Right hindlimb (tissue), 1 donor: ENCODE measurements at places on chromosomes 2 and 18.

- no peak for DNase-seq
Measured at GRCh38 chr2:62660087-62660486, 45.4 kb upstream of the EHBP1 start.

DNA sequence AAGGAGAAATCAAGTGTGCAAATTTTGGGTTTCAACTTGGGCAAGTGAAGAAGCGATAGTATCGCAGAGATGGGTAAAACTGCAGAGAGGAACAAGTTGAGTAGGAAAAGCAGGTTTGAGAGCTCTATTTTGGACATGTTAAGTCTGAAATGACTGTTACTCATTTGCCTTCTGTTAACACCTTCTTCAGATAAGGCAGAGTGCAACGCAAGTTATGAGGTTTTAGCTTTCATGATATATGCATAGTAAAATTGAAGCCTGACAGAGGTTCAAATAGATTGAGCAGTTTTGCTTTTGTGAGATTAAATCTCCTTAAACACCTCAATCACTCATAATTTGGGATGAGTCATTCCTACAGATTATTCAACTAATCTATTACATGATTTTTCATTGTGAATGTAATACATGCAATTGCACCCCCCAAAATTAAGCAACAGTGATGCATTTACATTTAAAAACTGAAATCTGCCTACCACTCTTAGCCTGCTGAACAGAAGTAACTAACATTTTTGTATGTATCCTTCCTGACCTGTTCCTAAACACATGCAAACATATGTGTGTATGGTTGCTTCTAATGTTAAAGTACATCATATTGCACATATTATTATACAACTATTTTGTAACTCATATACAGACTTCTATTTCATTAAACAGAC is 575.4 kb downstream of the ARHGAP15 start:
- DNase-seq: no peak

DNA sequence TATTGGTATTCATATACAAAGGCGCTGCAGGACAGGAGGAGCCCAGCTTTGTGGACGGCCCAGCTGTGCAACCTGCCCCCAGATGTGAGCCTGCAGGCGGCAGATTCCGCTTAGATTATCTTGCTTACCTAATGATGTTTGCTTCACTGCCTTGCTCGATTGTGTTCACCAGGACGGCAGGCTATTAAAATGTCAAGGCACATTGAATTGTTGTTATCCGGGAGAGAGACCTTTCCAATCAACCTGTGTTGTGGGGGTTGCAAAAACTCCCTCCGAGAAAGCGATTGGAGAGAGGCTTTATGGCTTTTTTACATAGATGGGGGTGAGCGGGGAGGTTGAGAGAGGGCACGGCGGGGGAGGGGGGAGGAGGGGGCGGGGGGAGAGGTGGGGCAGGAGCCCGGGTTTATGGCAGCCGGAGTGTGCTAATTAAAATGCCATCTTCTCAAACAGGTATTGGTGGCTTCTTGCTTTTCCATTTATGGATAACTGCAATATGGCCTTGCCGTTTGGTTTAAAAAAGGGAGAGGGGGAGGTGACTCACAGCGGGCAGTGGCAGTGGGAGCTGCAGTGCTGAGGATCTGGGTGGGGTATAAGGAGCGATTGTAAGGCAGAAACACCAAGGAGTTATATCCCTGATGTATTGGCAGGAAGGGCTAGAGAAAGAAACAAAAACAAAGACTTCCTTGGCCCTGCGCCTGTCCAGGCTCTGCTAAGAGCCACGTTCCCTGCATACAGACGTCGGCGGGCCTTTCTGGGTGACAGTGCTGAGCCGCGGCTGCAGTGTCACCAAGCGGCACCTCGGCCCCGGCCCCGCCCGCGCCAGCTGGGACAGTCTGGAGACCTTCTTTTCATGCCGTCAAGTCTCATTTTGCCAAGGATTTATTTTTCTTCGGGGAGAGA is 97.2 kb downstream of the INSIG2 start:
- peak; percentile 69 for DNase-seq

DNA sequence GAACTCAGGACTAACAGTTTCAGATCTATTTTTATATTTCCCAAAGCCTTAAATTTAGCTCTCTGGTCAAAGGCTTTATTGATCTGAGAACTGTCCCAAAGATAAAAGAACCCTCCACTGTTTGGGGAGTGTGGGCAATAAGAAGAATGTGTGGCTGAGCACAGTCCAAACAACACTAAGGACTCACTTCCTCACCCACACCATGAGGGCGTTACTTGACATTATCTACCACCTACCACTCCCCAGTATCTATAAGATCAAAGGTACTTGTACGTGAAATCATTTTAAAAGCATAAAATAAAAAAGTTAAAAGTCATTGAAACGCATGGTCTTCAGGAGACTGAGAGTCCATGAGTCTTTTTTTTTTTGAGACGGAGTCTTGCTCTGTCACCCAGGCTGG is 54.6 kb upstream of the NFU1 start:
- DNase-seq: no peak

- DNase-seq: no peak
Measured at GRCh38 chr2:91974401-91975129, 2896.7 kb upstream of the TEKT4 start.

GRCh38 chr18:70220628-70221027 is 15.1 kb upstream of the RTTN start:
- no peak for DNase-seq

- no peak for DNase-seq
Measured at GRCh38 chr18:8153887-8154583, 455.2 kb upstream of the RAB12 start.

DNA sequence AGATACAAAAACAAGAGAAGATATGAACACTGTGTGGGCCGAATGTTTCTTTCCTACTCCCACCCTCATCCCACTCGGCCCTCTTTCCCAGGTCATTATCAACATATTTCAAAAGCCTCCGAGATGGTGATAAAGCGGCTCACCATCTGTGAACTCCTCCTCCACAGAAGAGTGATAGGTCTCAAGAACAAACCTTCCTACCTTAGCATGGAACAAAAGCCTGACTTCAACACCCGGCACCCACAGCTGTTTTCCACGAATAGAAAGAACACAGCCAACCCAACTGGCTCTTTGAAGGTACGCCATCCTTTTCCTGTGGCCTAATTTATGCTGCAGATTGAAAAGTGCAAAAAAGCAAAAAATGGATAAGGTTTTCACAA is 28.8 kb downstream of the BCL2 start:
- no peak for DNase-seq

GRCh38 chr2:151905963-151906632 is 77.9 kb upstream of the ARL5A start:
- DNase-seq: no peak

GRCh38 chr2:152015552-152015951 is 83.3 kb downstream of the CACNB4 start:
- DNase-seq: peak; percentile 29

DNA sequence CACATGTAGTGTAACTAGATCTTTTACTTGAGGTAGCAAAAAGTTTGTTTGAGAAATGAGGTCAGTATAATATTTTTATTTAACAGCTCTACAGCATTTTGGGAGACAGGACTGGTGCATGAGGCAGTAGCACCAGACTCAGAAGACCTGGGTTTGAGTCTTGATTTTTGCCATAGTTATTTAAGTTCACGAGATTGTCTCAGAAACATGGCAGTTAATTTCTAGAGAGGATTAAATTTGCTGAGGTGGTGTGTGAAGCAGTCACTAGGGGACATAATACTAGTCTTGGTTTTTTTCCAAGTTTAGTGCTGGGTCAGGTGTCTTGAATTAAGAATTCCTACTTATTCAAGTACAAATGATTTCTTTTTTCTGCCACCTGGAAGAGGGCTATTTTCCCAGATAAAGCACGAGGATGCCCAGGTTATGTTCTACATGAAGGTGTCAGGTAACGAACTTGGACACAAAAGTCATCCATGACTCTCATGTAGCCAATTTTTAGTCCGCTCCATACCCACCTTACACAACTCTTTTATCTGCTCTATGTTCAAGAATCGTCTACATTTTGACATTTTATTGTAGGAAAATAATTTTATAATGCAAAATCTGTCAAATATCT is 1.4 kb downstream of the MARCHF7 start:
- no peak for DNase-seq

DNA sequence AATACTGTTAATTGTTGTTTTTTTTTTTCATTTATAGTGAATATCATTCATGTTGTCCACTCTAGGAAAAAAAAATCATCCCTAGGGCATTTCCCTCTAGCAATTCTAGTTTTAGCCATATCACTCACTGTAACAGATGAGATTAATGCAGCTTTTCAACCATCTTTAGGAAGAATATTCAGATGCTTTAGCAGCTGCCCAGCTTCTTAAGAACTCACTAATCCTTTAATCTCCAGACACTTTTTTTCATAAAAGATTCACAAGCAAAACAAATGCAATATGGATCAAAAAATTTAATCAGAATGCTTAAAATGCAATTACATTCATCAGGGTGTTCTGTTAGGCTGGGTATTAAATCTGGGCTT is 692.6 kb downstream of the ERBB4 start:
- no peak for DNase-seq

- no peak for DNase-seq
Measured at GRCh38 chr2:105396254-105397024, 2.4 kb downstream of the FHL2 start.

DNA sequence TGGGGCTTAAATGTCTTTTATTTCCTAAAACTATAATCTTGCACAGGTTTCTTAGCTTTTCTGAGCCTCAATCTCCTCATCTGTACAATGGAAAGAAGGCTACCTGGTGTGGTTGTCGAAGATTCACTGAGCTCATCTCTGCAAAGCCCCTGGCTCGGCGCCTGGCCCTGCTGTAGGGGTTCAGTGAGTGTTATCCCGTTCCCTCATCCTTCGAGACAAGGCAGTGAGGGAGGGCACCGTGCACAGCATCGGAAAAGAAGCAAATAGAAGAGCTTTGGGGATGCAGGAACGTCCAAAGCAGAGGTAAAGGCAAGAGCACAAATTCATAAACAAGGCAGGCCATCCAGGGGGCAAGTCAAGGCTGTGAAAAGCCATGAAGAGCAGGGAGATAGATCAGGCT is 41.2 kb upstream of the ATG16L1 start:
- no peak for DNase-seq

GRCh38 chr2:59920961-59921360 is 632.5 kb downstream of the BCL11A start:
- DNase-seq: no peak

GRCh38 chr2:16057661-16058060 is 117.3 kb downstream of the MYCN start:
- DNase-seq: no peak

GRCh38 chr2:18836436-18836835 is 247.1 kb upstream of the NT5C1B start:
- DNase-seq: no peak

- peak; percentile 32 for DNase-seq
Measured at GRCh38 chr2:53632714-53633113, 134.9 kb upstream of the CHAC2 start.

GRCh38 chr2:37575780-37576179 is 95.7 kb downstream of the CDC42EP3 start:
- DNase-seq: no peak

DNA sequence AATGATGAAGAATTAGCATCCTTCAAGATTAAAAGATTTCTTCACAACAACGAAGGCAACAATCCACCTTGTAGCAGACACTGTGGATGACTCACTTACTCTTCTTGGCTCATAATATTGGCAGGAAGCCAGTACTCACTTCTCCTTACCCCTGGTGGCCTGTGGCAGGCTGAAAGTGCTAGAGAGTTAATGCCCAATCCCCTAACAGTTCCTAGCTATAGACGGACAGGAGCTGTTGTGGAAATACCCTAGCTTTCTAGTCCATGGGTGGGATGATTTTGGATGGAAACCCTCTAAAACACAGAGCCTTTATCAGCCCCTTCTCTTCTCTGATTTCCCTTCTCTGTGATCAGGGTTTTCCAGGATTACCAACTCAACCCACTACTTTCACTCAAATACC is 128.6 kb upstream of the NYAP2 start:
- no peak for DNase-seq

GRCh38 chr2:224027070-224027469 is 12.0 kb downstream of the SERPINE2 start:
- DNase-seq: no peak

- no peak for DNase-seq
Measured at GRCh38 chr18:3648200-3648599, 198.2 kb downstream of the TGIF1 start.

DNA sequence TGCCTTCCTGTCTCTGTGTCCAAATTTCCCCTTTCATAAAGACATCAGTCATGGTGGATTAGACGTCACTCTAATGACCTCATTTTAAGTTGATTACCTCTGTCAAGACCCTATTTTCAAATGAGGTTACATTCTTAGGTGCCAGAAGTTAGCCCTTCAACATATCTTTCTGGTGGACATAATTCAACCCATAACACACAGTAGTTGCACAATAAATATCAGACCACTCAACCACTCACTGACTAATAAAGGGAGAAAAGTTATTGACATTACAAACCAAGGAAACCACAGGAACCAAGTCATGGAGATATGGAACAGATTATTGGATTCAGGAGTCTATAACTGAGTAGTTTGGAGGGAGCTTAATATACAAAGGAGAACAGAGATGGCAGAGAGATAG is 377.4 kb upstream of the ACVR2A start:
- DNase-seq: no peak

GRCh38 chr18:13260197-13260934 is 41.8 kb downstream of the LDLRAD4 start:
- peak; percentile 58 for DNase-seq

- DNase-seq: no peak
Measured at GRCh38 chr2:201269764-201270163, 9.4 kb downstream of the CASP8 start.

DNA sequence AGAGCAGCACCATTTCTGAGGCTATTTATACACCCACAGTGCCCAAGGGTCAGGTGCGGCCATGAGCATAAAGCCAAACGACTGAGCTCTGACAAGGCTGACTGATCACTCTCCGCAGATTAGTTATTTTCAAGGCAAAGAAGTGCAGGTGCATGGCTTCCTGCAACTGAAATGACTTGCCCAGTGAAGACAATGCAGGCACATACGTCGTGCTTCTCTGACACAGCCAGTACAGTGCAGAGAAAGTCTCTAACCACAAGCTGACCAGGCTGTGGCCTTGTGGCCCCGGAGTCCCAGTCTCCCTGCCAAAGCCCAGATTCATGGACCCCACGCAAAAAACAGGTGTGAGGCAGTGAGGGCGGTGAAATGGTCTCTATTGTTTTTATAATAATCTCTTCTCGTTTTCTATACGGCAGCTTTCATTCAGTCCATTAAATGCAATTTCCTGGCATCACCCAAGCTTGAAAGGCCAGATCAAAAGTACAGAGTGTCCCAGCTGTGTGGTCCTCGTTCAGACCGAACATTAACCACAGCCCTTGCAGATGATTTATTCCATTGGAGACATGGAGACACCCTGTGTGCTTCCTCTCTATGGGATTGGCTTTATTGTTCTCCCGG is 447.0 kb upstream of the ID2 start:
- DNase-seq: no peak

- DNase-seq: no peak
Measured at GRCh38 chr2:98578231-98578630, 30.1 kb downstream of the COA5 start.

DNA sequence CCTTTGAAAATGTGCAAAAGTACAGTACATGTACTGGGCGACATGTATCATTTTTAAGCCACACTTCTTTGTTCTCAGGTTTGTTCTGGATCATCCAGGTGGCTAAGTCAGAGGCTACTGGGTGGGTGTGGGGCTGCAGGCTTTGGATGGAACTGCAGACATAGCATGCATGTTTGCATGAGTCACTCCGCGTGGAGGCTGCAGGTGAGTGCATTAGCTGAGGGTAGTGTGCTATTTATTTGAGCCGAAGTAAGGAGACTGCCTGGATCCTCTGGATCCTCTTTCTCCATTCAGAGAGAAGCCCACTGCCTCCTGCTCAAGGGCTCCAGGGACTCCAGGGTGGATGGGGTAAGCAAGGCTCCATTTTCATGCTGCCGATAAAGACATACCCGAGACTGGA is 9.4 kb upstream of the NEURL3 start:
- no peak for DNase-seq

- DNase-seq: no peak
Measured at GRCh38 chr2:210177769-210178168, 6.6 kb upstream of the KANSL1L start.
